ENCODE measurements at places on chromosomes 1 and 21.

DNA sequence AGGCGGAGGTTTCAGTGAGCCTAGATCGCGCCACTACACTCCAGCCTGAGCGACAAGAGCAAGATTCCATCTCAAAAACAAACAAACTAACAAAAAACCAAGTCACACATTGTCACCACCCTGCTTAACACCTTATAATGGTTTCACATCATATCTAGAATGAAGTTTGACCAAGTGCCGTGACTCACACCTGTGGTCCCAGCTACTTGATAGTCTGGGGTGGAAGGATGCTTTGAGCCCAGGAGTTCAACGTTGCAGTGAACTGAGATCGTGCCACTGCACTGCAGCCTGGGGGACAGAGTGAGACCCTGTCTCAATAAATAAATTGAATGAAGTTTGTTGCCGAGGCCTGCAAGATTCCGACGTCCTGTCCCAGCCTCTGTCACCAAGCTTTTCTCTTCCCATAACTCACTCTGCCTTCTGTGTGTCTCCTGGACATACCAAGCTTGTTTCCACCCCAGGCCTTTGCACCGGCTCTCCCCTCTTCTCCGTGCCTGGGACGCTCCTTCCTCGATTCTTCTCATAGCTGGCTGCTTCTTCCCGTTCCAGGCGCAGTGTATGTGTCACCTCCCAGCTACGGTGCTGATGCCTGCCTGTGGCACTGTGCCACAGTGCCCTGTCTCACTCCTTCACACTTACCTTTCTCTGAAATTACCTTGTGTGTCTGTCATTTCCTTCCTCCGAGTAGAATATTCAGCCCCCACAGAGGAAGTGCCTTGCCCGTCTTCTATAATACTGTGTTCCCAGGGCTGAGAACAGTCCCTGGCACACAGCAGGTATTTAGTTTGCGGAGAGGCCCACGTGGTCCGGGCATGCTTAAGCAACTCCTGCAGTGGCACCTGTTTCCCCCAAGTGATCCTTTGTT is 3.8 kb upstream of the SELENON start:
- DNase-seq: no peak

- DNase-seq: no peak
Observed at GRCh38 chr1:10717296-10718082, 79.0 kb downstream of the CASZ1 start.

GRCh38 chr1:157961805-157962762 is 31.4 kb upstream of the KIRREL1 start:
- DNase-seq: no peak

DNA sequence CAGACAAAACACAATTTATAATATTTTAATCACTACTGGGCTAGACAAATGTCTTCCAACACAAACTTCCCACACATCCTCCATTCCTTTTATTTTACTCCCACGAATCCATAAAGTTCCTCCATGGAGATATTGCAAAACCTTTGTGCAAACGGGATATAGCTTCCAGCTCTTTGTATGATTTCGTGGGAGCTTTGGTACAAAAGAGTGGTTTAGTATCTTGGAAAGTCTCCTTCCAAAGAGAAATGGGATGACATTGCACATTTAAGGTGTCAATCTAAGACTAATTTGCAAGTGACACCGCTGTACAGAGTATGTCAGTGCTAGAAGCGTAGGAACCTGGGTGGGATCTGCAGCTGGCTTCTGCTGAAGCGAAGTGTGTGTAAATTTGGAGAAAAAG is 455.2 kb upstream of the RUNX1 start:
- no peak for DNase-seq

- DNase-seq: no peak
Observed at GRCh38 chr21:42455196-42455595, 40.8 kb downstream of the RSPH1 start.
